NCI-H1417 treated with DMSO at 0.1 percent for 48 hours (cell line): ENCODE measurements at places on chromosomes 7 and 10.

- DNase-seq: no peak
Measured at GRCh38 chr10:58341947-58342346, 7.1 kb downstream of the UBE2D1 start.

DNA sequence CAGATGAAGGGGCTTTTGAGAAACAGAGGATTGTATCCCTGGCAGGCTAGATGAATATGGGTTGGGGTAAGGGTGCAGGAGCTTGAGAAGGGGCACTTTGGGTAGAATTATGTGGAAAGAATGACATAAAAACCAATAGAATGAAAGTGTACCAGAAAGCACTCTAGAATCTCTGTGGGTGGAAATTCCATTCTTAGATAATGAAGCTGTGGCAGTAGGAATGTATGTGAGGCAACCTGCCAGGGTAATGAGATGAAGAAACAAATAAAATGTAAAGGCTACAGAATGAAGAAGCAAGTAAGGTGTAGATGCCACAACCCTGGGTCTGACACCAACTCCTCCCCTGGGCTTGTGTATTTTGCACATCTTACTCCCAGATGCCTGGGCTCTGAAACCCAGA is 16.8 kb downstream of the NOBOX start:
- DNase-seq: no peak

- DNase-seq: no peak
Measured at GRCh38 chr7:152760854-152761748, 1.5 kb downstream of the ACTR3B start.

- DNase-seq: no peak
Measured at GRCh38 chr7:24756545-24757352, 515 bp downstream of the GSDME start.

- DNase-seq: no peak
Measured at GRCh38 chr10:14253711-14254110, 77.0 kb downstream of the FRMD4A start.

GRCh38 chr7:77908664-77909063 is 110.1 kb downstream of the PHTF2 start:
- DNase-seq: no peak

- no peak for DNase-seq
Measured at GRCh38 chr10:113225903-113226302, 275.9 kb downstream of the TCF7L2 start.

DNA sequence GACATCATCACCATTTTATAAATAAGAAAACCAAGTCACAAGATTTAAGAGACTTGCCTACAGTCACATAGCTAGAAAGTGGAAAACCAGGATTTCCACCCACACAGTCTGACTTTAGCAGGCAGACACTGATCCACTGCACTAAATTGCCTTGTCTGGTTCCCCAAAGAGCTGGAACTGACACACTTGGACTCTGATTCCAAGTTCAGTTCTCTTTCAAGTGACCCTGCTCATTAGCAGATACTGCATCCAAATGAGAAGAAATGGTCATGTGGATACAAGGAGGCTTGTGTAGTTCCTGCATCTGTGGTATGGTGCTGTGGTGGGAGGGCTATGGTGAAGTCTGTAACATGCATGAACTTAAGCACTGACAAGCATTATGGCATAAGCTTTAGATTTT is 180.1 kb upstream of the MKLN1 start:
- DNase-seq: no peak

GRCh38 chr7:117669818-117670217 is 190.0 kb downstream of the CFTR start:
- DNase-seq: no peak

GRCh38 chr10:499991-500390 is 189.5 kb downstream of the DIP2C start:
- no peak for DNase-seq

DNA sequence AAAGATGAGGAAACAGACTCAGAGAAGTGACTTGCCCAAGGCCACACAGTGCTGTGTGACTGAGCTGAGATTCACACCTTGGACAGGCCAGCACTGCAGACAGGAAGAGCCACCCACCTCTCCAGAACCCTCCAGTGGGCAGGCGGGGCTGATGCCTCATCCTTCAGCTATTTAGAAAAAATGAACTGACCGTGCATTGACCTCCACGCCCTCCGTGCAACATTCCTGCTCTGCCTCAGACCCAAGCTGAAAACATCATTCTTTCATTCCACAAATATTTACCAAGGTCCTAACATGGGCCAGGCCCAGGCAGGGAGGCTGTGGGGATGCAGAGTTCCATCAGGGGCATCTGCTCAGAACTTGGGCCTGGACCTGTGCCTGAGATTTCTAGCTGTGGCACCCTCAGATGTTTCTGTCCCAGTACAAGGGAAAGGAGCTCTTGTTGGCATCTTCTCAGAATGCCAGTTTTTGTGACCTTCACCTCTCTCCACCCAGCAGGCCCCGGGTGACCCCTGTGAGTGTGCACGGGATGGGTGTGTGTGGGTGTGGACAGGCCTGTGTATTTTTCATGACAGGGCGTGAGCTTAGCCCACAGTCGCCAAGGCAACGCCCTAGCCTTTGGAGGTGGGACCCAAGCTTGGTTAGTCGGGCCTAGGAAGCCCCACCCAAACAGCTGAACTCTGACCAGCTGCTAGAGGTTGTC is 6.5 kb downstream of the VSIR start:
- no peak for DNase-seq

- DNase-seq: no peak
Measured at GRCh38 chr7:2208712-2209111, 24.0 kb downstream of the MAD1L1 start.

DNA sequence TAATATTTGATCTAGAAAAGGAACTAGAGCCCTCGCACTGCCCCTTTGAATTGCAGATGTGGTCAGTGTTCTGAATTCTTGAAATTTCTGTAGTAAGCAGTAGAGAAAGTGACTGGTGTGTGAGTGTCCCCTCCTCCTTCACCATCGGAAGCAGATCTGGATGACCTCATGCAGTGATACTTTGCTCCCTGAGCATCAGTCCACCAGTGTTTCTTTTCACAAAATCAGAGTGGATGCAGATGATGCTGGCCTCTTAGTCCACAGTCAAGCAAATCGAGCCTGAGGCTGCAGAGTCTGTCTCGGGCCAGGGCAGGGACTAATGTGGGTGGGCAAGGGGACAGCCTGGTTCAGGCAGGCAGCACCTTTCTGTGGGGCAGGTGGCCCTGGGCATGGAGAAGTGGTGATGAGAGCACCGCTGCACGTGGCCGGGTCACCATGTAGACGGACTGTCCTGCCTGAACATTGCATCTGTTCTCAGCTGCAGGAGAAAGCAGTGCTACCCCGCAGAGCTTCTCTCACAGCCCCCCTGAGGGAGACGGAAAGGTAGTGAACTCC is 5.4 kb downstream of the INSIG1 start:
- DNase-seq: no peak

- DNase-seq: no peak
Measured at GRCh38 chr7:50564171-50564570, 1.0 kb downstream of the DDC start.

- no peak for DNase-seq
Measured at GRCh38 chr7:111510584-111511378, 51.5 kb downstream of the IMMP2L start.

- DNase-seq: no peak
Measured at GRCh38 chr10:77043420-77043763, 594.2 kb downstream of the KCNMA1 start.

- no peak for DNase-seq
Measured at GRCh38 chr7:18798088-18798906, 302.7 kb downstream of the HDAC9 start.

GRCh38 chr10:2978111-2978510 is 89.2 kb upstream of the PFKP start:
- no peak for DNase-seq
